NCI-H226 (cell line): ENCODE measurements at places on chromosomes 13 and 19.

GRCh38 chr13:51916962-51917361 is 55.2 kb downstream of the CCDC70 start:
- DNase-seq = no peak

DNA sequence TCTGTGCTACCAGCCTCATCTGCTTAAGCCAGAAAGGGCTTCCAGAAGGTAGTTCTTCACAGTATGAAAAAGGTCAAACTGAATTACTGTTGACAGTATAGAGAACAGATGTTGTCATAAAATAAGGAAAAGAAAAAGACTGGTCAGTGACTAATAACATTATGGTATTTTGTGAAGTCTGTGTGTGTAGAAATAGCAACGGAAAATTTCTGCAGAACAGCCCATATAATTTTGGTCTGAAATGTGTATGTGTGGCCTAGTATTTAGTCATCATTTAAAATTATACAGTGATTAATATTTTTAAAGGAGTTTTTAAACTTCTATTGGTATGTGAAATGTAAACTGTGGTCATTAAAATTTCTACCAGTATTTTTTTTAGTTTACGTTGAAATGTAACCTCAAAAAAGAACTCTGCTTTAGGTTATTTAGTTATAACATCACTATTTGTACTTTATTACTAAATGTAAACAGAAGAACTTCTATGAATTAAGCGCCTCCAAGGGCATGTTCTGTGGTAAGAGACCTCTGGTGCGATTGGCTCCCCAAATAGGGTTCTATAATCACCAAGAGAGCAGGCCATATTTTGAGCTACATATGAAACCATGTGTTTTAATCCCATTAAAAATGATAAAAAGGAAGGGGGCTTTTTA is 3.3 kb upstream of the GPR183 start:
- DNase-seq = no peak

DNA sequence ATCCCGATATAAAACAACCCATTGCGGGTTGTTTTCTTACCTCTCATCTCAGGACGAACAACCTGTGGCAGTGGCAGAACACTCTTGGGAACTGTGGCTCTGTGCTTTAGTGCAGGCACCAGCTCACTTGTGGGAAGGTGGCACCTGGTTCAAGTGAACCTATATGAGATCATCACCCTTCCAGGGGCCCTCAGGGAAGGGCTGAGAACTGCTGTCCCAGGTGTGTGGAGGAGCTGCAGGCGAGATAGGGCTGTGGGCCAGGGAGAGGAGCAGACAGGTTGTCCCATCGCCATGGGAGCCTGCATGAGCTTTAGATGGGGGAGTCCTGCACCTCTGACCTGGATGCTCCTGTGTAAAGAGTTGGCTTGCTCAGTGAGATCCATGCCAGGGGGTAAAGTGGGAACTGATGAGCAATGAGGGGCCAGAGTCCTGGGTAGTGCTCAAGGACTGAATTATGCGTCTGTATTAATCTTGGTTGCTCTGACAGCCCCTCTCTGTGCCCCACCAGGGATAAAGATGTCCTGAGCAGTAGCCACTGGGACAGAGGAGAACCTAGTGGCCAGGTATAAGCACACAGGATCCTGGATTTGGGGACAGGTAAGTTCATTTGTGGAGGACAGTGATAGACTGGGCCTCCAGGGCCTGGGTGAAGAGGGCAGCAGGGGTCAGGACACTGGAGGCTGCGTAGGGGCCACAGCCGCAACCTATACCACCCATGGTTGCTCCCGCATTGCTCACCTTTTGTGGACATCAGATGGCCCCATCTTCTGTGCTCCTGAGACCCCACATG is 8.7 kb downstream of the CEACAM4 start:
- no peak for DNase-seq

GRCh38 chr13:113820813-113821651 is 42.8 kb downstream of the GAS6 start:
- peak; percentile 84 for DNase-seq

DNA sequence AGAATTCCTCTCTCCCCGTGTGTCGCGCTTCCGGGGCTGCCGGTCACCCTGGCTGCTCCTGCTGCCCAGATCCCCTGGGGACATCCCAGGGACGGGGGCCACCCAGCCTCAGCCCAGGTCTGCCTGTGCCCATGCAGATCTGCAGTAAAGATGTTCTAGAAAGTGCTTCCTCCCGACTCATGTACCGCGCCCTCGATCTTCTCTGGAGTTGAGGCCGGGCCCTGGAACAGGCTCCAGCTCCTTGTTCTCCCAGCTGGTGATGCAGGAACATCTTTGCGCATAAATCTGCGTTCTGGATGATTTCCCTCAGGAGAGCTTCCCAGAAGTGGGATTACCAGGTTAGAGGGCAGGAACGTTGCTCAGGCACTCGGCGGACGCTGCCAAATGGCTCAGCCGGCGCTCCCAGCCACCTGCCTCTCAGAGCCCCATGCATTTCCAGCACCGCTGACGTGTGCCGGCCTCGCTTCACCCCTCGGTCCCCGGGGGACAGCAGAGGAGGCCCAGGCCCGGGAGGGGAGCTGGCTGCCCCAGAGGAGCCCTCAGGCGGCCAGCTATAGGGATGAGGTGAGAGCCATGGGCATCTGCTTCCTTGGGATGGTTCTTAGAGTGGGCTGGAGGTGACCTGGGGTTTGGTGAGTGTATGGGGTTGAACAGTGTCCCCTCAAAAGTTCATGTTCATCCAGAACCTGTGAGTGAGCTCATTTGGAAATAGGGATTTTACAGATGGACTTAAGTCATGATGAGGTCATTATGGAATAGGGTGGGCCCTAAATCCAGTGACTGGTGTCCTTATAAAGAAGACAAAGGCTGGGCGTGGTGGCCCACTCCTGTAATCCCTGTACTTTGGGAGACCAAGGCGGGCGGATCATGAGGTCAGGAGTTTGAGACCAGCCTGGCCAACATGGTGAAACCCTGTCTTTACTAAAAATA is 42.6 kb downstream of the CRTC1 start:
- DNase-seq = no peak

- no peak for DNase-seq
These were observed 21.5 kb downstream of the EPN1 start for GRCh38 chr19:55696301-55697068.

DNA sequence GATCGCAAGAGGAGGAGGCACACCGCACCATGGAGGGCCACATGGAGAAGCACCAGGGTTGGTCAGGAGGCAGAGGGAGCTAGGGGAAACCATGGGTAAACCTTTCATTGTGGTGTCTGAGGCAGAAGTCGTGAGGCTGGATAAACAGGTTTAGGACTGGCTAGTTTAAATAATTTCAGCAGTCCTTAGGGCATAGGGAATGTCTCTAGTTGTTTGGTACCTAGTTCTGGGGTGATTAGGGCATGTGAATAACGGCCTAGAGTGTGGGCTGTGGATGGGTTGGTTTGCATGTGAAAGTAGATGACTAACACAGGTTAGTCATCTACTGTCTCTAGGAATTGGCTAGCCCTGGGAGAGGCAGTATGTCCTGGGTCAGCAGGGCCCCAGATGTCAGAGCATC is 102.3 kb downstream of the STOML3 start:
- peak; percentile 75 for DNase-seq

DNA sequence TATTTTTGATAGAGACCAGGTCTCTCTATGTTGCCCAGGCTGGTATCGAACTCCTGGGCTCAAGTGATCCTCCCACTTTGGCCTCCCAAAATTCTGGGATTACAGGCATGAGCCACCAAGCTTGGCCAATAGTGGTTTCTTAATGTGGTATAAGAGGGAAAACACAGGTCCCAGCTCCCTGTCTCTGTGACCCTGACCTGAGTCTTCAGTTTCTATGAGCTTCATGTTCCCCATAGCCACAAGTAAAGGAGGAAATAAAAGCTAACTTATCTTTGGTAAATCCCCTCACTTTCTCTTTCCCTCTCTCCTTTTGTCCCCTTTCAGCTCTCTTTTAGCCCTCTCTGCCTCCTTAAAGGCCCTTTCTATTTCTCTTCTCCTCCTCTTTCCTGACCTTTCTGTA is 50.3 kb downstream of the ABCC4 start:
- no peak for DNase-seq

DNA sequence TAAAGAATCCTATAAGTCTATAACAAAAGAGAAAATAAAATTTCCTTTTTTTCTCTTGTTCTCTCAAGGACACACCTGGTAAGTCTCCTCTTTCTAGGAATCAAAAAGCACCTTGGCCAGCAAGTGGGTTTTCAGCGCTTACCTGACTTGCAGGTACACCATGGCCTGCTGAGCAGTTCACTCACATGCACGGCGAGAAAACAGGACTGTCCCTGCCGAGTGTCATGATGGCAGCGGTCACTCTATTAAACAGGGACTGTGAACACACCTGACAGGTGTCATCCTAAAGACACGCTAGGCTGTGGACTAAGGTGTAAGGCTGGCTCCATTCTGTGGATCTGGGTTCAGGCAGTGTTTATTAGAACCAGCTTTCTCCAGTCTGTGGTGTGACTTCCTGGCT is 170.2 kb downstream of the TEX29 start:
- DNase-seq = no peak

- DNase-seq = peak; percentile 20
These were observed 8.1 kb upstream of the FXYD3 start for GRCh38 chr19:35107545-35107944.

GRCh38 chr19:17883627-17884410 is 12.1 kb downstream of the SLC5A5 start:
- no peak for DNase-seq

GRCh38 chr19:54029930-54030490 is 33.7 kb downstream of the VSTM1 start:
- DNase-seq = peak; percentile 56

GRCh38 chr19:2574971-2575630 is 99.2 kb downstream of the GADD45B start:
- DNase-seq = no peak

GRCh38 chr19:56103027-56103614 is 18.0 kb downstream of the ZNF787 start:
- no peak for DNase-seq

DNA sequence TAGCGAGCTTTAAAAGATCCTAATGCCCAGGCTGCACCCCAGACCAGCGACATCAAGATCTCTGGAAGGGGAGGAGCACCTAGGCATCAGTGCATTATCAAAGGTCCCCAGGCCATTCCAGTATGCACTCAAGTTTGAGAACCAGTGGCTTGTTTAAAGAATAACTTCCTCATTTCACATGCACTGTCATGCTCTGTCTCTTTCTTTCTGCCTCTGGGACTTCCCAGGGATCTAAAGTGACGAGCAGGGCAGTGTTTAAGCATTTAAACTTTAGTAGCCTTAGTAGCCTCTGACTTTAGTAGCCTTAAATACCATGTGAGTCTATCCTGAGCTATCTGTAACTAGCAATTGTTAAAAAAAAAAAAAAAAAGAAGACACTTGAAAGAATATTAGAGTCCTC is 8.9 kb upstream of the FARP1 start:
- DNase-seq = no peak

DNA sequence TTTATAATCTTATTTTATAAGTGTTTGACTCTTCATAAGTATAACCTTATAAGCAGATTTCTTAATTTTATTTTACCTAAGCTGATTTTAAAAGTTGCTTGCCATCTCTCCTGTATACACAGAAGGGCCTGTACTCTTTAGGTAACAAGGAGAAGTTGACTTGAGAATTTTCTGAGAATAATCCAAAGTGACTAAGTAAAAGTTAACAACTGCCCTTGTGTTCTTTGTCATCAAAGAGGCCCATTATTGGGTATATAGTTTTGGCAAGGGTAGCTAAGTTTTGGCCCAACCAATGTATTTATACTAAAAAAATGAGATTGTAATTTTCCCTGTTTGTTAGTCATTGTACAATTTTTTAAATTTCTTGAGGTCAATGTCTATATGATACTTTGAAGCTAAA is 3.2 kb downstream of the LCP1 start:
- no peak for DNase-seq

DNA sequence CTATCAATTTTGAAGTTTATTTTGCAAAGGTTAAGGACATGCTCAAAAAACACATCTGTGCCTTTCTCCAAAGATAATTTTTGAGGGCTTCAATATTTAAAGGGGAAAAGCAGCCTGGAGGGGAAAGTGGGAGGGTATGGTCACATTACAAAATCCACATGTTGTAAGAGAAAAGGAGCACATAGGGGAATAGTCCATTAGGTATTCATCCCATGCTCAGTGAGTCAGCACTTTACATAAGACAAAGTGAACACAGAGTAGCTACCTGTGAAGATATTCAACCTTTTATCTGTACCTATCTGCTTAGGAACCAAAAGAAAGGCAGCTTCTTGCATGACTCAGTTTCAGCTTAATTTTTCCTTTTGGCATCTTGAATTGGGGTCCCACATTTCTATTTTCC is 932.0 kb downstream of the SLITRK6 start:
- peak; percentile 4 for DNase-seq

- peak; percentile 43 for DNase-seq
These were observed 1.2 kb downstream of the GJB2 start for GRCh38 chr13:20191311-20192157.

GRCh38 chr13:113861433-113862030 is 2.3 kb downstream of the GAS6 start:
- DNase-seq = peak; percentile 81

DNA sequence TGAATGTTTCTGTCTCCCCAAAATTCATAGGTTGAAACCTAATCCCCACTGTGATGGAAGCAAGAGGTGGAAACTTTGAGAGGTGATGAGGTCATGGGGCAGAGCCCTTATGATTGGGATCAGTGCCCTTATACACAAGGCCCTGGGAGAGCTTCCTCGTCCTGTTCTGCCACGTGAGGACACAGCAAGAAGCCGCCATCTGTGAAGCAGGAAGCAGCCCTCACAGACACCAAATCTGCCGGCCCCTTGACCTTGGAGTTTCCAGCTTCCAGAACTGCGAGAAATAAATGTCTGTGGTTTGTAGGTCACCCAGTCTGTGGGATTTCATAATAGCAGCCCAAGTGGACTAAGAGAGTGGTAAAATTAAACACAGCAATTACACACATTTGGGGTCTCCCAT is 737.4 kb downstream of the UQCRFS1 start:
- DNase-seq = no peak

GRCh38 chr13:99063952-99064351 is 86.1 kb upstream of the DOCK9 start:
- DNase-seq = no peak

DNA sequence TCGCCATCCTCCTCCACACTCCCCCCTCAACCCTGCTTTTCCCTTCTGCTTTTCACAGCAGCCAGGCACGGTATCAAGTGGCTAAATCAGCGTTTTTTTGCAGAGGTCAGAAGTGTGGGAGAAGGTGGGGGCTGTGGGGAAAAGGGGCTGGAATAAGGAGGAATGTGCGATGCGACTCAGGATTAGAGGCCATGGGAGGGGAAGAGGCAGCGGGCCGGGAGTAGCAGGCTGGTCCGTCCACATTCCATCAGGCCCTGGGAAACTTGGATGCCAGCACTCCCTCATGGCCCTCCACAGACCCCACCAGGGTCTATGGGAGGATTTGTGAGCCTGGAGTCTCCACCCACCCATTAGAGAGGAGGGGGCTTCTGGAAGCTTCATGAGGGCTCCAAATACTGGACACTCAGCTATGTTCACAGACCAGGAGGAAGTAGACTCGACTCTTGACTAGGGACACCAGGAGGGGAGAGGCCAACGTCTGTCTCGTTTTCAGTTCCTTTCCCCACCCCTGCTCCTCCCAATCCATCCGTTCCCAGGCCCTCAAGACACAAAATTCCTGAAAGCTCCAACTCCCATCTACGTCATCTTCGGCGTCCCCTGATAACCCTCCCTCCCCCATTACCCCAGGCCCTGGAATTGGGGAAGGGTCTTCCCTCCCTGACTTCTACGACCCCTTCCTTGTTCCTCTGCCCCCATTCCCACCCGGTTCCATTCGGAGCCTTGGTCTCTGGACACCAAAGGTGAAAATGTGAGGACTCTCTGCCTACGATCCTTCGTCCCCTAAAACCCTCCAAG is 3.3 kb upstream of the KCNC3 start:
- DNase-seq = no peak

GRCh38 chr13:30739761-30740642 is 4.7 kb downstream of the ALOX5AP start:
- peak; percentile 63 for DNase-seq
